M059J (cell line): ENCODE measurements at places on chromosomes 6 and 20.
A peak's percentile ranks its signal among the peaks of the same experiment; 100 is the strongest.

- peak; percentile 22 for DNase-seq
Observed at GRCh38 chr6:41288030-41288753, 1.7 kb upstream of the TREM1 start.

DNA sequence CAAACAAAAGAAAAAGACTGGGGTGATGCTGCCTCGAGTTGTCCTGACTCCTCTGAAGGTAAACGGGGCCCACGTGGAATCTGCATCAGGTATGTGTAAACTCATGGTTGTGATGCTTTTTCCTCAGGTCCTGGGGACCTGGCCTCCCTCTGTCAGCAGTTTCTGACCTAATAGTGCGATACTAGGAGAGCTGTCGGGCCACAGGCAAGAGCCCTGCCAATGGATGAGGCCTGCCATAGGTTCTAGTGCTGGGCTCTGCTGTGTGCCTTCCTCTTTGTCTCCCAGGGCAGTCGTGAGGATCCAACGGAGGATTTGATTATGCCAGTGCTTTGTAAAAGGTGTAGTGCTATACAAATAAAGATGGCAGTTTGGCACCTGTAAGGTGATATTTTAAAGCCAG, 71.2 kb downstream of the ASXL1 start:
- DNase-seq: no peak

DNA sequence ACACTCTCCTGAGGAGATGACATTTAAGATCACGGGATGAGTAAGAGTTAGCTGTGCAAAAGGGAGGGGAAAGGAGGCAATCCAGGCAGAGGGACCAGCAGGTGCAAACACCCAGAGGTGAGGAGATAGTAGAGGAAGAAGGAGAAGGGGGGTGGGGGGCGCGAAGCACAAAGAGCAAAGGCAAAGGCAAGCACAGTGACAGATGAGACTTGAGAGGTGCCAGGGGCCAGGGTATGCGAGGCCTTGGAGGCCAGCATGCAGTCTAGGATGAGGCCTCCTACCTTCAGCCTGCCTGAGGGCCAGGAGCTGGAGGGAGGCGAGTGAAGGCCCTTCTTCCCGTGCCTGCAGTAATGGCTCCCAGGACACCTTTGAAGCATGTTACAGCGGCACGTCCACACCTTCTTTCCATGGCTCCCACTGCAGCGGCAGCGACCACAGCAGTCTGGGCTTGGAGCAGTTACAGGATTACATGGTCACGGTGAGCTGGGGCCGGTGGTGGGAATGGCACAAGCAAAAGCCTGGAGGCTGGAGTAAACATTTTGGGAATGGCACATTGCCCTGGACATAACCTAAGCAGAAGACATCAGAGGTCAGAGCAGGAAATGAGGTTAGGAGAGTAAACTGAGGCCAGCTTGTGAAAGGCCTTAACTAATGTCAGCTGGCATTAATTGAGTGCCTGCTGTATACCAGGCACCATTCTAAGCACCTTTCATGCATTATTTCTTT, 18.6 kb downstream of the CCM2L start:
- DNase-seq: peak; percentile 44

DNA sequence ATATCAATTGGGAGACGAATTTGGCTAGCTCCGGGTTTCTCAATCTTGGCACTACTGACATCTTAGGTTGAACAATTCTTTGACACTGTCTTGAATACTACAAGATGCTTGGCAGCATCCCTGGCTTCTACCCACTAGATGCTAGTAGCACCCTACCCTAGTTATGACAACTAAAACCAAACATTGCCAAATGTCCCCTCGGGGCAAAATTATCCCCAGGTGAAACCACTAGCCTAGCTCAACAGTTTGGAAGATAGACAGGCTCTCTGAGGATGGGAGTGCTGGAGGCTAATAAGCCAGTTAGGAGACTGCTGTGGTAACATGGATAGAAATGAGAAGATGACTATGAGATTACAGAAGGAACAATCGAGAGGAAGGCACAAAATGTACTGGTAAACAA, 20.9 kb downstream of the CCNC start:
- peak; percentile 10 for DNase-seq

DNA sequence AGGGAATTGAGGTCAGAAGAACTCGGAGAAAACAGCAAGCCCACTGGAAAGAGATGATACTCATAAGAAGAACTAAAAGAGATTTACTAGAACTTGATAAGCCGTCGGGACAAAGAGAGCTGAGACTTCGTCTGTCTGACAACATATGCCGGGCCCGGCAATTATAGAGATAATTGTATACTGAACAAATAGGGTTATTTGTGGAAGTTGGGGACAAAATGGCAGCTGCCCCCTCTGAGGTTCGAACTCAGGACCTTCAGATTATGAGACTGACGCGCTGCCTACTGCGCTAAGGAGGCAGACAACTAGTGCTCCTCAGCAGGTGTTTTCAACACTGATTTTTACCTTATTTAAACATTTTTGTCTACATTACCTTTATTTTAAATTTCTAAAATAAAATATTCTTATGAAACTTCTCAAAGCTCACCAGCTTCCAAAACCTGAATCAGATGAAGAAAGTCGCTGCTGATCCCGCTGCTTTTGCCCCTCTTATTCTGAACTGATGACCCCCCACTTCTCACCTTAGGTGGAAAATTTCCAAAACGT, 29.3 kb upstream of the TRIM27 start:
- peak; percentile 75 for DNase-seq

DNA sequence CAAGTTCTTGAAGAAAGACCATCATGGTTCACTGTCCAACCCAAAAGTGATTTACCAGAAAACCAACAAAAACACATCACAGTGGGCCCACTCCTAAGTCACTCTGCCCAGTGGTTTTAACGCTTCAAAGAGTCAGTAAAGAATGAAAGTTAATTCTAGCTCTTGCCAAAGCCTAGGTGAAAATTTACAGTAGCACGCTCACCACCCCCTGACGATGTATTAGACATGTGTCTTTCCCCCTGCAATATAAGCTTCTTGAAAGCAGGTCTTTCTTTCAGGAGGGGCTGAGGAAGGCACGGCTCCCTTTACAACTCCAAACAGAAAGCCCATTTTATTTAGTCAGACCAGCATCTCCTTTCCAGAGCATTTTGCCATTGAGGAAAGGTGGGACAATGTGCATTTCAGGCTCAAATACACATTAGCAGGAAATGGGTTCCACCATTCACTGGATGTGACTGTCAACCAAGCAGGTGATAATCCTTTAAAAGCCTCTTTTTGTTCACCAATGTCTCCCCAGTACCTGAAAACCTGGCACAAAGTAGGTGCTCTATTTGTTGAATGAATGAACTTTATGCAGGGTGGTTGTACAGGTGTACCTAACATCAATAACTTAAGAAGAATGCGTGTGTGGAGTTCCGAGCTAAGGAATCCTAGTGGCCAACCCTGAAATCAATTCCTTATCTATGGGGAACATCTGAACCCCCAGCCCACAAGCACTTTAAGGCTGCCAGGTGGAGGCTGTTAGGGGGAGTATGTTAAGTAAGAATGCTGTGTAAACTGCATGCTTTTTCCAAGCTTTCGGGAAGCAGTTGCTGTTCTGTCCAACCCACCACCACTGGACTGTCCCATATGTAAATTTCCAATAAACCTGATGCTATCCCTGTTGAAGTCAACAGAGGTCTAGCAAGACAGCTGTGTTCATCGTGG, 11.4 kb downstream of the EZR start:
- no peak for DNase-seq

- DNase-seq: no peak
Observed at GRCh38 chr6:155411154-155412052, 44.2 kb downstream of the NOX3 start.
